ENCODE measurements at places on chromosomes 6 and 20.

DNA sequence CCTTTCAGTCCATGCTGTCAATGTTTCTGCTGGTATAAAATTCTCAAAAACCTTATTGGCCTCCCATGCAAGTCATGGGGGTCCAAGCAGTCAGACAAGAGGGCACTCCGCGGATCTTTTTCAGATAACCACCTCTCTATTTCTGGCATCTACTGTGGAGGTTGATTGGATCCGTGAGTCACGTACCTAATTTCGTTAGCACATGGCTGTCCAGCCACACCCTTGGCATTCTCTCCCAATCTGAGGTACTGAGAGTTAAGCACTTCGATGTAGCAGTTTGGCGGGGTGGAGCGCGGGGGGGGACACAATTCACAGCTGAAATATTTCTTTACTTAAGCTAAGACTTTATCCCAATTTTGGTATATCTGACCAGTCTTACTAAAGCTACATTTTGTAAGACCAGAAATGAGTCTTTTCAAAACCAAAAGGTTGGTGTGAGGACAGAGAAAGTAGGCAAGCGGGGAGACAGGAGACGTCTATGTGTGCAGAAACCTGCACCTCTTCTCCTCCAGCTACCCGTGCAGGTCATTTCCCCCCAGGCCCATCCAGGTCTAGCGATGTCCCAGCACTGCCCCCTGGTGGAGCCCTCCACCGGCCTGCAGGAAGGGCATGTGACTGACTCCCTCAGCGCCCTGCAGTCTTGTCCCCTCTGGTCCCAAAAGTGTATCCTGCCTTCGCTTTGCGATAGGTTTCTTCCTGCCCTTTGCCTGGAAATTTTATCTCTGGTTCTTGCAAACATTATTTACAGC, 113.1 kb downstream of the ADAT2 start:
- no peak for DNase-seq

- no peak for DNase-seq
Measured at GRCh38 chr6:18242062-18242851, 22.1 kb downstream of the DEK start.

- no peak for DNase-seq
Measured at GRCh38 chr6:39801456-39802251, 9.5 kb downstream of the DAAM2 start.

DNA sequence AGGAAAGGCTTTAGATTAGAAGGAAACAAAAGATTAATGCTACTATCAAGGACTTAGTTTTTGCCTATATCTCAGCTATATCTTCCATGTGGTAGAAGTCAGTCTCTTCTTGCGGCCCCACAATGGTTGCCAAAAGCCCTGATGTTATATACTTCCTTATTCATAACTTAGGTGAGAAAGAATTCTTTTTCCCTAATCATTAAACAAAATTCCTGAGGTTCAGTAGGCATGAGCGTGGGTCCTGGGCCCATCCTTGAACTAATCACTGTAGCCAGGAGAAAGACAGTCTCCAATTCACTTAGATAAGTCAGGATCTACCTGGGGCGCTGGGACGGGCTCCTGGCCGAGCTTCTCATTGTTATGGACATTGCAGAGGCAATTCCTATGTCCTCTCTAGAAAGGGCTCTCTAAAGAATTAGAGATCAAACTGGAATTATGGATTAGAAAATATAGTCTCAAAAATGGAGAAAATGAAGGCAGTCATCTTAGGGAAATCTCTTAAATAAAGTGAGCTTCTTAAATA, 134.3 kb downstream of the KIF6 start:
- DNase-seq = no peak

GRCh38 chr20:20020908-20021307, 3.7 kb downstream of the NAA20 start:
- DNase-seq = no peak

DNA sequence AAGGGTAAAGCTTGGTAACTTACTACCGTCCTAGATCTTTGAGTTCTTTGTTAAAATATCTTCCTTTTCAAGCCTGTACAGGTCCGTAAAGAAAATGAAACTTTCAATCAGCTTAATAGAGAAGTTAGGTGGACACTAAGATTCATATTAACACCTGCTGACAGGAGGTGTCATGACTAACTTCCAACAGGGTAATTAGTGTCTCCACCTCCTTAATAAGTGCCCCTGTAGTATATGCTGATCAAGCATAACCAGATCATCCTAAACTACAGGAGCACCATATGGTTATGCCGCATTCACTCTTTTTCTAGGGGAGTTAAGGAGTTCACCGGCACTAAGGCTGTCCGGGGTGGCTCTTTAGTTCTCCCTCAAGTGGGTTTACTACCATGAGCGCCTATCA, 23.9 kb upstream of the RALGAPA2 start:
- DNase-seq = no peak

- no peak for DNase-seq
Measured at GRCh38 chr6:53192682-53193188, 44.1 kb upstream of the GCM1 start.

- no peak for DNase-seq
Measured at GRCh38 chr6:167993169-167993568, 4.3 kb upstream of the KIF25 start.

DNA sequence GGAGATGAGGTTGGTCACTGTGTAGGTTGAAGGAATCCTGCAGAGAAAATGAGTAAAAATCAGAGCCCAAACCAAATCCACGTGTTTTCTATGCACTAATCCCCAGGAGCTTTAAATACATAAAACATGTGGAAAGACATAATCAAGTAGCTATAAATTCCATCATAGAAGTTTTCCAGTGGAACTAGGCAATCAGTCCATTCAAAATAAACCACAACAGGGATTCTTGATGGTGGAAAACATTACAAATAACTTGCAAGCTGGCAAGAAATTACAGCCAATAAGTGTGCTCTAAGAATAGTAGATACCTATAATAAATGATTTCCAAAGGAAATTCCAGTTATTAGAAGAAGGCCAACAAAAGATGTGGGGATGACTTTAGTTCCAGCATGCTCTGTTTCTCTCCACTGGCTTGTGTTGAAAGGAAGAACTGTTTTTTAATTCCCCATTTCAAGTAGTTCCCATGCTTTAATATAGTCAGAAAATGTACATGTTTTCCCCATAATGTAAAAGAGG, 49.8 kb upstream of the ADGRG6 start:
- DNase-seq = no peak

DNA sequence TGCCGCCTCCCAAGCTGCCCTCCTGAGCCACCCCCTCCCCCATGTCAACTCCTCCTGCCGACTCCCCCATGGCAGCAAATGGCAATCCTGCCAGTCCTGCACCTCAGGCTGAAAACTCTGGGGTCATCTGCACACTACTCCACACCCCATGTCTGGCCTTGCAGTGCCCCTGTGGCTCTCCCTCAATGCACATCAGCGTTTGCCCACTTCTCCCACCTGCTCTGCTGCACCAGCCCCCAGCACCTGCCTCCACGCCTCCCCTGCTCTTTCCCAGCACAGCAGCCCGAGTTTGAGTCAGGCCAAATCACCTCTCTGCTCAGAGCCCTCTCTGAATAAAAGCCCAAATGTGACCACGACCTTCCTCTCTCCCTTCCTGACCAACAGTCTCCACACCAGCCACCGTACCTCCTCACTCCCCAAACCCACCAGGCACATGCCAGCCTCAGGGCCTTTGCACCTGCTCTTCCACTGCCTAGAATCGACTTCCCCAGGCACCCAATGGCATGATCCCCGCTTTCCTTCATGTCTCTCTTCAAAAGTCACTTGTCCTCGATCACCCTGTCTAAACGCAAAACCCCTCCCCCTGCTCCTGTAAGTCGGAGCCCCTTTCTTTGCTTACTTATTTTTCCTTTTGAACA, 4.3 kb downstream of the PXDC1 start:
- no peak for DNase-seq

DNA sequence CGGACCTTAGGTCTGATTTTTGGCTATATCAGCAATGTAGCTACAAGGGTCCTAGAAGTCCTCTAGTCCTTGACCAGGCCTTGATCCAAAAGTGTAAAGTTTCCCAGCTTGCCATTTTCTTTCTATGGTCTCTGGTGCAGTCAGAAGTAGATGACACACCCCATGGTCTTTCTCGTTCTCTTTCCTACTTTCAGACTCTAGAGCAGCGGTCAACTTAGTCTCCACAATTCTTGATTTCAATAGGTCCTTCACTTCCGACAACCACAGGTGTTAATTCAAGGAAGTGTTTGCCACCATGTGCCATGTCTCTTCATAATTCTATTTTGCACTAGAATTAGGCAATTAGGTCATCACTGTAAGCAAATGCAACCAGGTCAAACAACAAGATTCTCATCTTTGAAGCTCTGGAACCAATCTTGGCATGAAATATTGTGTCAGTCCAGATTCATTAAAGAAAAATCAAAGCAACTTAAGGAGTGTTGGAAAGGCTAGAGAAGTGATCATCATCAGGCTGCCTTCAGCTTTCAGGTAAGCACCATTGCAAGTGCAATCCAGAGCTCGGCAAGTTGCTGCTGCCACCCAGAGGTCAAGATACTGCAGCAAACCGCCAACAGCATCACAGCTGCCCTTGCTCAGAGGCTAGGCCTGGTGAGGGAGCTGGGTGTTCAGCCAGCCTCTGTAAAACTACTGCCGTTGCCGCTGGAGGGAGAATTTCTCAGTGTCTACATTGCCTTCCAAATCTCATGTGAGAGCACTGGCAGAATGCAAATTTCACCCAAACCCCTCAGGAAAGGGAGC, 5.6 kb upstream of the SYNE1 start:
- no peak for DNase-seq

DNA sequence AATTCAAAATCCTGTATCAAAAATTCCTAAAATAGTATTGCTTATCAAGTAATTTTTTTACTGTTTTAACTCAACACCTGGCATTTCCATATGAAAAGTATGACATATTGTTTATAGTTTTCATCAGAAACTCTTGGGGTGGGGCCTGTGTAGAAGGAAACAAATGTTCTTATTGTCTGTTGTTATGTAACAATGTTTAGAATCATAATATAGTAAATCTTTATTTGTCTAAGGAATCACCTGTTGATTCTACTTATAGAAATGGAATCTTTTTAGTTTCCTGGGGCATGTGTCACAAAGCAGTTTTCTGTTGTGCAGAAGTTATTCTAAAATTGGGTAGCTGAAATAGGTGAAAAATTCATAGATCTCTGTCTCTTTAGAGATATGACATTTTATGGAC, 4.9 kb downstream of the ARMC2 start:
- DNase-seq = no peak

DNA sequence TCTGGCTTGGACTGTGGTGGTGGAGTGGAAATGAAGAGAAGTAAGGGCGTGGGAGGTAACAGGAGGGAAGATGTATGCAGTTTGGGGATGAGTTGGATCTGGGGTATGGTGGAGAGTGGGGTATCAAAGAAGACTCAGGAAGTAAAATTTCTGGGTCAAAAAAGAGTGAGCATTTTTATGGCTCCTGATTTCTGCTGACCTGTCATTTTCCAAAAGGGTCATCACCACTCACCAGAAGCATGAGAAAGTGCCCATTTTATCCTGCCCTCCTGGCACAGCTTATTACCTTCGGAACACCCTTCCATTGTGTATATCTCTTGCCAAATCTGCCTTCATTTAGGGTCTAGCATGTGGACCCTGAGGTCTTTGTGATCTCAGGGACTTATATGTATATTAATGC, 17.3 kb downstream of the TOX2 start:
- DNase-seq = no peak

DNA sequence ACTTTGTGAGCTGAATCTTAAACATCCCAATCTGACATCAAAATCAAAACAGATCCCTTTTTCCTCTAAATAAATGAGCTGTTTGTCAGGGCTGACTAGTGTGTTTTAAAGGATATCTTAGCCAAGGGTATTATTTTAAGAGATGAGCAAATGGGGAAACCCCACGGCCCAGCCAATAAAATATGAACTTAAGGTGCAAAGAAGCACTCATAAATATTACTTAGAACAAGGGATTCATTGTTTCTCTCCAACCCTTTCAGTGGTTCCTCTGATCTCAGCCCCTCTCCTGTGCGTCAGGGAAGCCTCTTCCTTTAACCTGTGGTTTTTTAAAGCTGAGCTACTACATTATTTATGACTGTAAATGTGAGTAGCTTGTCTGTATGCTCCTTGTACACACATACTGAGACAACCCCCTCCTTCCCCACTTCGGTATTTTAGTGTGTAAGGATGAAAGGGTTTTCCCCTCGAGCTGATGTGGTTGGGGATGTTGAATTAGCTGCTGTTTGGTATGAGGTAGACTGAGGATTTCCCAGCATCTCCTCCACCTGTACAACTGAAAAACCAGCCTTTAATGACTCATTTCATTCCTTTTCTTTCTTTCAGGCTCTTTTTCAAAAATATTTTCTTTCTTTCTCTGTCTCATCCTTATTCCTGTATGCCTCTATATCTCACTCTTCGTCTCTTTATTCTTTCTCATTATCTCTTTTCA, 6.5 kb downstream of the BMP5 start:
- no peak for DNase-seq

- no peak for DNase-seq
Measured at GRCh38 chr20:53804920-53805894, 211.6 kb upstream of the ZNF217 start.

GRCh38 chr6:143110572-143110971, 49.9 kb downstream of the AIG1 start:
- no peak for DNase-seq

DNA sequence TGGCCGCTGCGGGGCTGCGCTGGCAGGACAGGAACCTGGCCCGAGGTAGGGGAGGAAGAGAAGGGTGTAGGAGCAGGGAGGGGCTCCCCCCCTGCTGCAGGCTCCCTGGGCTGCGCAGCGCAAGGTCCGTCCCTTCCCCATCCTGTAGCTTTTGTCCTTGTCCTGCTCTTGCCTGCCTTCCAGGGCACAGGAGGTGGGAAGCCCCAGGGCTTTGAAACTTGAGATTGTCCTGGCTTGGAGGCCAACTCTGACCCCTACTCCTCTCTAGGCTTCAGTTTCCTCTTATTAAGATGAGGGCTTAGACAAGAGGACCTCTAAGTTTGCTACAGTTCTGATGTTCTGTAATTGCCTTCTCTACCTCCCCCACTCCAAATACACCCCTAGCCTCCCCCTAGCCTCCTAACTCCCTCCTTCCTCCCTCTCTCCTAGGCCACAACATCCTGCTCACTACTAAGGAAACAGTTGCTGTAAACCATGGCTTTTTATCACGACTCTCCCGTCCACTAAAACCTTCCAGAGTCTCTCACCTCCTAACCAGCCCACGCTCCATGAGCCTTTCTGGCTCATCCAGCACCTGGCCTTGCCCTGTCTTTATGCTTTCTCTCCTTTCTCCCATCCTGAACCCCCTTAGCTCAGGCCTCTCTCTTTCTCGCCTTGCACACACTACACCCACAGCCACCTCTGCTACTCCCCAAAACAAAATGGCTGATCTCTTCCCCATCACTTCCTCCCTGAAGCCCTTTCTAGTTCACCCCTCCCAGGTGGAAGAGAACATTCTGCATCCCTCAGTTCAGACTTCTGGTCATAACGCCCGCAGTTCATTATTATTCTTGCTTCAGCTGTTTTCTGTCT, 10.2 kb downstream of the UNC5CL start:
- DNase-seq = no peak

- no peak for DNase-seq
Measured at GRCh38 chr6:4687989-4688947, 87.9 kb upstream of the CDYL start.

GRCh38 chr20:63685269-63686026, 11.0 kb upstream of the TNFRSF6B start:
- DNase-seq = no peak

GRCh38 chr6:52049252-52050050, 38.0 kb downstream of the PKHD1 start:
- DNase-seq = no peak

GRCh38 chr6:5950361-5950785, 56.4 kb downstream of the NRN1 start:
- no peak for DNase-seq

- DNase-seq = no peak
Measured at GRCh38 chr20:37941992-37942391, 39.1 kb downstream of the VSTM2L start.
